ENCODE measurements at places on chromosomes 3 and 15.
A peak's percentile ranks its signal among the peaks of the same experiment; 100 is the strongest.

GRCh38 chr3:129888771-129889170 lies 4.7 kb downstream of the TMCC1 start:
- DNase-seq = no peak

GRCh38 chr3:17969985-17970568 lies 227.6 kb upstream of the TBC1D5 start:
- no peak for DNase-seq

GRCh38 chr15:56411122-56411749 lies 46.0 kb downstream of the TEX9 start:
- DNase-seq = peak; percentile 8

- no peak for DNase-seq
These were observed 5.9 kb downstream of the C3orf22 start for GRCh38 chr3:126552688-126553283.

DNA sequence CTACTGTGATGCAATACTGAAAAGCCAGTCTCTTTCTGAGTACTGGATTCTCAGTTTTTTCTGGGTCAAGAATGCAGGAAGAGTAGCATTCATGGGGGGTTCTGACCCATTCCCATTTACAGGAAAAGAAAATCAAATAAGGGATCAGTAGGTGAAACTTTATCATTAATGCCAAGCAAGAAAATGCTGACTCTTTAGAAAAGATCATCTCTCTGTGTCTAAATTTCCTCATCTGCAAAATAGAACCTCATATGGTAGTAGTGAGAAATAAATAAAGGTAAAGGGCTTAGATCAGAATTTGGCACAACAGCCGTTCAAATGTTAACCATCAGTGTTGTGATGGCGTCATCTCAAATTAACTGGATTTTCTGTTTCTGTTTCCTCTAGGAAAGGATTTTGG lies 807.6 kb upstream of the LMCD1 start:
- no peak for DNase-seq
